ENCODE measurements at places on chromosomes 16 and 17. TPM values are rescaled to one million over a fixed set of nuclear protein-coding genes. Genes with fewer than 3 reads are reported as not detected.

The SYCE1L gene
- total RNA-seq: 11.1 TPM

GRCh38 chr17:75832652-75833400, 11.4 kb downstream of the UNC13D start:
- H3K36me3 ChIP-seq: peaks cover 44% of the 10 kb centered on the region
- peak; percentile 52 for DNase-seq
- H3K27ac ChIP-seq: peak overlapping the region; percentile 91

DNA sequence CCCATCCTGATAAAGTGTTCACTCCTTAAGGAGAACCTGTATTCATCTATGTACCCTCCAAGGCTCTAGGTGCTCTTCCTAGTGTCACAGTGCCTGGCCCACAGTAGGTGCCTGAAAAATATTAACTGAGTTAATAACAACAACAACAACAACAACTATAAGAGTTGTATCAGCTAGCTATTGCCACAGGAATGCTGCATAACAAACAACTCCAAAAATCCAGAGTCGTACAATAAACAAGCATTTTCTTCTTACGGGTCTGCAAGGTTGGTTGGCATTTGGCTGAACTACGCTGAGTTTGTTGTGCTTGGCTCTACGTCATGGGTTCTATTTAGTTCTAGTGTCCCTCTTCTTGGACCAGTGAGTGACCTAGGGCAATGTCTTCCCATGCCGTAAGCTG, 29.2 kb downstream of the TMC5 start:
- no peaks in the 10 kb centered on the region for H3K36me3 ChIP-seq
- no peak overlapping the region for H3K4me3 ChIP-seq
- no peaks in the 10 kb centered on the region for H3K4me1 ChIP-seq
- peaks cover 4% of the 10 kb centered on the region for H3K27me3 ChIP-seq

DNA sequence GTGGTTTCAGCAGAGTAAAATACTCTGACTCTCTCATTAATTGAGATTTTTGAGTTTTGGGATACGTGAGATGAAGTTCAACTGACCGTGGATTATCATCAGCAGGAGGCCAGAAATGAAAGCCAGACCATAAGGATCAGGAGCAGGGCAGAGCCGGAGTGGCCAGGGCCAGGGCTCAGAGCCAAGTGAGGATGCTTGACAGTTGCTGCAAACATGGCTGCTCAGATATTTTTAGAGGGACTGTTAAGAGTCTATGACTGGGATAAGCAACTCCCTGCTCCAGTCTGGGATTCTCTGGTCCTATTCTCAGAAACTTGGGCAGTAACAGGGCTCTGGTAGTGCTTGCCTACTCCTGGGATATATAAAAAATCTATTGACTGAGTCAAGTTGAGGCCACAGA, 17.6 kb upstream of the CDH13 start:
- no peaks in the 10 kb centered on the region for H3K4me1 ChIP-seq
- H3K36me3 ChIP-seq: no peaks in the 10 kb centered on the region
- no peak overlapping the region for H3K27ac ChIP-seq
- no peak for DNase-seq

The SLC25A39 gene
- total RNA-seq: 107 TPM

The WNT9B gene
- total RNA-seq: not detected
